ENCODE measurements at places on chromosomes 13 and 19.

GRCh38 chr13:85565652-85566051 is 233.6 kb downstream of the SLITRK6 start:
- no peak for DNase-seq

GRCh38 chr19:13163609-13164342 is 13.6 kb downstream of the IER2 start:
- peak; percentile 57 for DNase-seq

DNA sequence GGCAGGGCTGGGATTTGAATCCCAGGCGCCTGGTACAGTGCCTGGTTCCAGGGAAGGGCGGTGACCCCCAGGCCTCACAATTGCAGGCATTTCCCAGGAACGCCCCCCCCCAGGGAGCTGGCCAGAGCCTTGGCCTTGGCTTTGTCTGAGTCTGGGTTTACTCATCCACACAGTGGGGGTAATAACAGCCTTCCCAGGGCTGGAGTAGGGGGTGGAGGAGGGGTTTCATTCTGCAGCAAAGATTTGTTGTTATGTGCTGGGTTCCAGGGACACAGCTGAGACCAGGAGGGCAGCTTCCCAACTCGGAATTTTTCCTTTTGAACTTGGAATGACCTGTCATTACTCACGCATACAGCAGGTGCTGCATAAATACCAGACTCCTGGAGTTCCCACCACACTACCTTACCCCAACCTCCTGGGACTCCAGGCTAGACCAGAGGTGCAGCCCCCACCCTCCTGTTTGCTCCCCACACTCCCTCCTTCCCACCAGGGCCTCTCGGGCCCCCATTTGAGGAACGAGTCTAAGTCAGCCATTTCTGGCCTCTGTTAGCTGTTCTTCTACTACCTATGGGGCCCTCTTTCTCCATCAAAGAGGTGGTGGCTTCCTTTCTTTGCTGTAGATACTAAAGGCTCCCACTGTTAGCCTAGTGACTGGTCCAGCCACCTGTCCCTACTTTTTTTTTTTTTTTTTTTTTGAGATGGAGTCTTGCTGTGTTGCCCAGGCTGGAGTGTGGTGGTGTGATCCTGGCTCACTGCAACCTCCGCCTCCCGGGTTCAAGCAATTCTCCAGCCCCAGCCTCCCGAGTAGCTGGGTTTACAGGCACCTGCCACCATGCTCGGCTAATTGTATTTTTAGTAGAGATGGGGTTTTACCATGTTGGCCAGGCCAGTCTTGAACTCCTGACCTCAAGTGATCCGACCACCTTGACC is 1.6 kb upstream of the ADAMTS10 start:
- no peak for DNase-seq

GRCh38 chr13:107099661-107100060 is 531.7 kb upstream of the ARGLU1 start:
- DNase-seq, result peak; percentile 0

Measured in epithelial cell of esophagus (primary cell).